SJSA1 (cell line): ENCODE measurements at places on chromosomes 2 and 18.

- no peak overlapping the region for H3K4me3 ChIP-seq
- H3K27me3 ChIP-seq: no peaks in the 10 kb centered on the region
- no peak for DNase-seq
- H3K36me3 ChIP-seq: peaks cover 33% of the 10 kb centered on the region
- peaks cover 20% of the 10 kb centered on the region for H3K4me1 ChIP-seq
Observed at GRCh38 chr18:68703326-68703725, 11.6 kb downstream of the TMX3 start.

DNA sequence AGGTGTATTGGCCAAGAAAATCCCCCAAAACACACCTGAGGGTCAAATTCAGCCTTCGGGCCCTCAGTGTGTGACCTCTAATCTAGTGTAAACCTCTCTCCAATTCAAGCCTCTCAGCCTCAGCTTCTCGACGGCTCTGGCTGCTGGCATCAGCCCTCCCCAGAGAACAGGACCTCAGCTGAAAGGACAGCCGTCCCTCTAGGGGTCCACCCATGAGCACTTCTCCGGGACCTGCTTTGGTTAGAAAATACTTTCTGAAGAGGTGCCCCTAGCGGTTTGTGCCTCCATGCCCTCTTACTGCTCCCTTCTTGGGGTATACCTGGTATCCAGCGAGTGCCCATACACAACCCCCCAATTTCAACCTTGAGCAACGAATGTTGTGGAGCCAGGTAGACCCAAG is 48.8 kb downstream of the INHBB start:
- no peak for DNase-seq
- H3K27me3 ChIP-seq: peaks cover 2% of the 10 kb centered on the region; the same call in 1 of the 2 replicates
- H3K27ac ChIP-seq: no peak overlapping the region
- H3K4me1 ChIP-seq: peaks cover 52% of the 10 kb centered on the region
- no peaks in the 10 kb centered on the region; the same call in 1 of the 2 replicates for H3K36me3 ChIP-seq

DNA sequence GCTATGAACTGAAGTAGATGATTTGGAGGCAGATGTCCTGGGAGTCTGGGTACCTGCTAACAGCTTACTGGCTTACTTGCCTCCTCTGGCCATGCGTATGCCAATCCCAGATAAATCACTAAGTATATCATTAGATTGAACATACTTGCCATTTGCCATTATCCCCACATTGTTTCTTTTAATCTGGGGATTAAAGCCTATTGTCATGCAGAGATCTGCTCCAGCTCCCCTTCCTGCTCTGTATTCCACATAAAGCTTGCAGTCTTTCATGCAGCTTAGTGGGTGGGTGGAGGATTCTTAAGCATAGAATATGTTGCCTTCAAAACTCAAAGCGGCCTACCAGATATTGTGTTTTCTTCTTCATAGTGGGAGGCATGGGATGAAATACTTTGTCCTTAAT is 311.8 kb upstream of the MMADHC start:
- no peaks in the 10 kb centered on the region for H3K27me3 ChIP-seq
- H3K4me3 ChIP-seq: no peak overlapping the region
- no peak for DNase-seq

DNA sequence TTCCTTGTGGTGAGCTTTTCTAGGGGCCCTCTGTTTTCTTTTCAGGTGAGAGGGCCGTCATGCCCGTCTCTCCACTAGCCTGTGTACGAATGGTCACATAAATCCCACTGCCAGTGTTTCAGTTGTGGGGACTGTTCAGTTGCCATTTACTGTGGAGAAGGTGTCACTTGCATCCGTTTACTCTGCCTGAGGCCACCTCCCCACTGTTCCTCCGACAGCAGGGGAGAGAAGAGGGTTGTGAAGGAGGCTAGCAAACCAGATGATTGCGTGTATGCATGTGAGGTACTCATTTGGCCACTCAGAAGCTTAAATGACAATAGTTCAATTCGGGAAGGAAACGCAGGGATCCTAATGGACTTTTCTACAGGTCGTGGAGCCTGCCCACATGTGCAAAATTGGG is 3.3 kb downstream of the MTCL1 start:
- H3K4me3 ChIP-seq: no peak overlapping the region
- H3K4me1 ChIP-seq: peaks cover 47% of the 10 kb centered on the region
- no peaks in the 10 kb centered on the region for H3K27me3 ChIP-seq
- no peak for DNase-seq

GRCh38 chr2:177078855-177079254 is 133.7 kb upstream of the HNRNPA3 start:
- H3K27me3 ChIP-seq: no peaks in the 10 kb centered on the region
- H3K27ac ChIP-seq: no peak overlapping the region
- DNase-seq: no peak
- no peaks in the 10 kb centered on the region for H3K36me3 ChIP-seq
